IPS DF 6.9 (cell line): ENCODE measurements at places on chromosomes 3 and 15.

- no peak for DNase-seq
- no peak overlapping the region for H3K4me3 ChIP-seq
- no peaks in the 10 kb centered on the region for H3K27me3 ChIP-seq
- H3K4me1 ChIP-seq = no peaks in the 10 kb centered on the region; the same call in 1 of the 2 replicates
- no peak overlapping the region for H3K27ac ChIP-seq
- H3K36me3 ChIP-seq = no peaks in the 10 kb centered on the region
Measured at GRCh38 chr3:45773072-45773471, 23.3 kb downstream of the SLC6A20 start.

- no peaks in the 10 kb centered on the region for H3K27me3 ChIP-seq
- no peak overlapping the region for H3K4me3 ChIP-seq
- no peaks in the 10 kb centered on the region for H3K36me3 ChIP-seq
- H3K4me1 ChIP-seq = no peaks in the 10 kb centered on the region
- no peak overlapping the region for H3K27ac ChIP-seq
Measured at GRCh38 chr3:63961891-63962290, 49.7 kb upstream of the SCAANT1 start.

- no peaks in the 10 kb centered on the region for H3K36me3 ChIP-seq
- H3K4me3 ChIP-seq = no peak overlapping the region
- no peak overlapping the region for H3K27ac ChIP-seq
- no peaks in the 10 kb centered on the region for H3K27me3 ChIP-seq
- DNase-seq = no peak
- no peaks in the 10 kb centered on the region for H3K4me1 ChIP-seq
Measured at GRCh38 chr15:76401285-76401684, 64.7 kb downstream of the ISL2 start.

DNA sequence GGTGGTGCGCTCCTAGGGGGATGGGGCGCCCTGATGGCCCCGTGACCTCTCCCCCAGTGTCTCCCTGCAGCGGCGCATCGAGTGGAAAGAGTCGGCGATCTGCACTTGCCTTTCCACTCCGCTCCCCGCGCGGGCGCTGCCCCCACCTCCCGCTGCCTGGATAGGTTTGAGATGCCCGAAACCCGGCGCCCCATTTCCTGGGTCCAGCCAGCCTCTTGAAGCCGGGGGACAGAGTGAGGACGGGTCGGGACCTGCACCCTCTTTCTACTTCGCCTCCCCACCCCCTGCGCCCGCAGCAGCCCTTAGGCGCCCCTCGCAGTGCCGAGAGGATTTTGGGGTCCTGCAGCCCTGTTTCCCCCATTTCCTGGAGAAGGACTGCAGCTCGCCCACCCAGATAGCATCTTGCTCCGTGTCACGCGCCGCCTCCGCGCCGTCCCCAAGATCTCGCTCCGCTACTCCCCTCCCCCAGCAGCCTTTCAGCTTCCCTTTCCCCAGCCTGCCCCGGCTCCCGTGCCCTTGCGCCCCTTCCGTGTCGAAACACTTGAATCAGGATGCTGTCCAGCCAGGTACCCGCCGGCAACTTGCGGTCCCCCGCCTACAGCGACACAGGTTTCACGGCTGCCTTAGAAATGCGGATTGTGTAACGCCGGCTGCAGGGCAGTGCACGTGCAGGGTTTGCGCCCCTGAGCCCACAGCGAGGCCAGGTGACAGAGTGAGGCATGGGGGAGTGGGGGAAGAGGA, 519 bp downstream of the ABHD6 start:
- peak overlapping the region; percentile 55; the same call in 1 of the 2 replicates for H3K4me3 ChIP-seq
- no peaks in the 10 kb centered on the region for H3K36me3 ChIP-seq
- no peak for DNase-seq
- peaks cover 8% of the 10 kb centered on the region; the same call in 1 of the 2 replicates for H3K27me3 ChIP-seq
- no peaks in the 10 kb centered on the region for H3K4me1 ChIP-seq
- no peak overlapping the region for H3K27ac ChIP-seq

GRCh38 chr15:33007303-33007855, 187.1 kb downstream of the FMN1 start:
- H3K4me3 ChIP-seq = no peak overlapping the region
- H3K36me3 ChIP-seq = no peaks in the 10 kb centered on the region
- H3K27ac ChIP-seq = no peak overlapping the region
- H3K27me3 ChIP-seq = no peaks in the 10 kb centered on the region
- peak; percentile 22 for DNase-seq
- H3K4me1 ChIP-seq = peaks cover 2% of the 10 kb centered on the region; the same call in 1 of the 2 replicates

DNA sequence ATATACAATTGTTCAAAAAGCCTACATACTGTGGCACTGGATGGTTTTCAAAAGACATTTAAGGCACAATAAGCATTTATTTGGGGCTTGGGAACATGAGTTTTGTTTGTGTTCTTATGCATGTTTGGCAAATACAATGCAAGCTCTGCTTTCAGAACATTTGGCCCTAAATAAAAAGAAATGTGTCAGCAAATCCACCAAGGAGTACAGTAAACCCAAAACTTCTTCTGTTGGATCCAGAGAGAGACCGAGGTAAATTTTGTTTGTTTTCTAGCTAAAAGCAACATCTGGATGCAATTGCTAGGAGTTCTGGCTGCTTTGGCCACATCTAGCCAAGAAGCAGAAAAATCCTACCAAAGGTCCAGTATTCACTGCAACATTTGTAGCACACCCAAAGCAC, 168.8 kb downstream of the DCLK3 start:
- H3K27ac ChIP-seq = no peak overlapping the region
- H3K4me3 ChIP-seq = no peak overlapping the region
- H3K4me1 ChIP-seq = no peaks in the 10 kb centered on the region

DNA sequence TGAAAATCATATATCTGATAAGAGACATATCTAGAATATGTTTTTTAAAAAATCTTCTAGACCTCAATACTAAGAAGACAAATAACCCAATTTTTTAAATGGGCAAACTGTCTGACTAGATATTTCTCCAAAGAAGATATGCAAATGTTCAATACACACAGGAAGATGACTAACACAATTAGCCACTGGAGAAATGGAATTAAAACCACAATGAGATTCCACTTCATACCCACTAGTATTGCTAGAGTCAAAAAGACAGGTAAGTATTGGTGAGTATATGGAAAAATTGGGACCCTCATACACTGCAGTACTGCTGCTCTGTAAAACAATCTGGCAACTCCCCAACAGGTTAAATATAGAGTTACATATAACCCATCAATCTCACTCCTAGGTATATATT, 33.1 kb upstream of the TOPAZ1 start:
- no peak overlapping the region for H3K27ac ChIP-seq
- no peak for DNase-seq
- H3K36me3 ChIP-seq = no peaks in the 10 kb centered on the region
- no peaks in the 10 kb centered on the region for H3K4me1 ChIP-seq

- DNase-seq = no peak
- no peaks in the 10 kb centered on the region for H3K36me3 ChIP-seq
- no peaks in the 10 kb centered on the region for H3K27me3 ChIP-seq
- H3K4me1 ChIP-seq = peaks cover 3% of the 10 kb centered on the region; the same call in 1 of the 2 replicates
- no peak overlapping the region for H3K4me3 ChIP-seq
Measured at GRCh38 chr3:150243466-150243865, 164.6 kb upstream of the TSC22D2 start.

DNA sequence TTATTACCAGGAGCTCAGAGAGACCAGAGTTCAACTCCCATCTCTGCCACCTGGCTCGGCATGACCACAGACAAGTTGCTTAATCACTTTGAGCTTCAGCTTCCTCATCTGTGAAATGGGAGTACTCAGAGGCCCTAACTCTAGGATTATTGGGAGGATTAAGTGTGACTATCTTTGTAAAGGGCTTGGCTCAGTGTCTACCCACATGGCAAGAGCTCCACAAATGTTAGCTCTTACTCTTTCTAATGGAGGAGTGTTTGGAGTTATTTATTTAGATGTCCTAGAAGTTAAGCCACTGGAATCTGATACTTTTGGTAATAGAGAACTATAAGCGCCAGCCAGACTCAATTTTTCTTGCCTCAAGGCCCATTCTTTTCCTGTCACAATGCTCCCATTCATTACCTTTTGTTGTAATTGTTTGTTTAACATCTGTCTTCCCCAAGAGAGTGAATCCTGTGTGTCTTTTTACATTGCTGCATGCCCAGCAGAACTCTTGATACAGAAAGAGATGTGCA, 12.3 kb upstream of the LMCD1 start:
- no peak for DNase-seq
- H3K4me1 ChIP-seq = peaks cover 2% of the 10 kb centered on the region
- no peaks in the 10 kb centered on the region for H3K36me3 ChIP-seq
- H3K27me3 ChIP-seq = no peaks in the 10 kb centered on the region
- no peak overlapping the region for H3K4me3 ChIP-seq

GRCh38 chr3:86737517-86737916, 253.4 kb downstream of the VGLL3 start:
- no peak overlapping the region for H3K4me3 ChIP-seq
- H3K27ac ChIP-seq = no peak overlapping the region
- no peaks in the 10 kb centered on the region for H3K36me3 ChIP-seq
- H3K27me3 ChIP-seq = no peaks in the 10 kb centered on the region

DNA sequence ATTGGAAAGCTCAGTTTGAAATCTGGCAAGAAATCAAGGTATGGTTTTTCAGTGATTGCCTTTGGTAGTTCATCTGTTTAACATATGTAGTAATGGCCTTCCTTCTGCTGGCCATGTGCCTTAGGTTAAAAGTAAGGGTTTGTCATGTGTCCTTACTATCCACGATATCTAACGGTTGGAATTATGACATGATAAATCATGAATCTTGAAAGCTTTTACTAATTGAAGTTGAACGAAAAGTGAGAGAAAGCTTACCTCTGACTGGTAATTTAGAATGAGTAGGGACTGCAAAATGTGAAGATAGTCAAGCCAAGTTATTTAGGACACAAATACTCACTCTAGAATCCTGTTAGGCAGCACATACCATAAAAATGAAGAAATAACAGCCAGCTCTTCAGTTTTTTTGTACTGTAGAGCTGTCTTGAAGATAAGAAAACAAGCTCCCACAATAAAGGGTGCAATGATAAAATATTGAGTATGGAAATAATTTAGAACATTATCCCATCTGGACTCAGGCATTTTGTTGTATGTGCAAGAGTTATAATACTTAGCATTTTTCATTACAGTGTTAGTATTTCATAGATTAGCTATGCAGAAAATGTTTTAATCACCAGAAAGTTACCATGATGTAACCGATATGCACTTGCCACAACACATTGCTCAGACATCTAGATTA, 303.4 kb downstream of the ZNF385D start:
- no peaks in the 10 kb centered on the region for H3K27me3 ChIP-seq
- no peak overlapping the region for H3K4me3 ChIP-seq
- no peaks in the 10 kb centered on the region for H3K4me1 ChIP-seq
- no peaks in the 10 kb centered on the region for H3K36me3 ChIP-seq

DNA sequence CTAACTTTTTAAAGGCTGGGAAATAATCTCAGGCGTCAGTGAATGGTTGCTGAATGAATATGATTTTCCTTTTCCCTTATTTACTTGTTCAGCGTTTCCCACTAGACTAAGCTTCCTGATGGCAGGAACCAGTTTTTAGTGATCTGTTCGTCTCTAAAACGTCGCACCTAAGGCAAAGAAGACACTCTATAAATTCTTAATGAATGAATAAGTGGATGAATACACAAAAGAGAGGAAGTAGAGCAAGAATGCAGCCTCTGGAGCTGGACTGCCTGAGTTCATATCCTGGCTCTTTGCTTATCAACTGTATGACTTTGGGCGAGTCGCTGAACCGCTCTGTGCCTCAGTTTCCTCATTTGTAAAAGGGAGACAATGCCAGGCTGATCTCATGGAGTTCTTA, 38.7 kb downstream of the WNT7A start:
- DNase-seq = no peak
- no peaks in the 10 kb centered on the region for H3K36me3 ChIP-seq
- H3K4me3 ChIP-seq = no peak overlapping the region
- H3K27me3 ChIP-seq = no peaks in the 10 kb centered on the region
- H3K4me1 ChIP-seq = no peaks in the 10 kb centered on the region
- no peak overlapping the region for H3K27ac ChIP-seq

DNA sequence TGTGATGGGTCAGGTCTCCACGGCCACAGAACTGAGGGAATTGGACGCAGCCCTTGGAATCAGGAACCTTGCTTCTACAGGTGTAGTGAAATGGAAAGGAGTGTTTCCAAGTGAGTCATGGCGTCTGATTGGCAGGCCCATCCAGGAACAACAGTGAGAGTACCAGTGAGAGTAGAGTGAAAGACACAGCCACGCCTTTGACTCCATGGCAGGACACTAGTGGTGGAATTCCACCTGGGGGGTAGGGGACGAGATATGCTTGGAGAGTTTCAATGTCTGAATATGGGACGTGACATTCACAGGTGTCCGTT, 3.0 kb upstream of the SLC28A1 start:
- no peaks in the 10 kb centered on the region for H3K27me3 ChIP-seq
- no peak overlapping the region for H3K27ac ChIP-seq
- no peaks in the 10 kb centered on the region for H3K36me3 ChIP-seq
- no peaks in the 10 kb centered on the region; the same call in 1 of the 2 replicates for H3K4me1 ChIP-seq
- no peak overlapping the region for H3K4me3 ChIP-seq

GRCh38 chr15:39944726-39945125, 10.8 kb downstream of the EIF2AK4 start:
- no peaks in the 10 kb centered on the region for H3K27me3 ChIP-seq
- H3K4me1 ChIP-seq = no peaks in the 10 kb centered on the region

DNA sequence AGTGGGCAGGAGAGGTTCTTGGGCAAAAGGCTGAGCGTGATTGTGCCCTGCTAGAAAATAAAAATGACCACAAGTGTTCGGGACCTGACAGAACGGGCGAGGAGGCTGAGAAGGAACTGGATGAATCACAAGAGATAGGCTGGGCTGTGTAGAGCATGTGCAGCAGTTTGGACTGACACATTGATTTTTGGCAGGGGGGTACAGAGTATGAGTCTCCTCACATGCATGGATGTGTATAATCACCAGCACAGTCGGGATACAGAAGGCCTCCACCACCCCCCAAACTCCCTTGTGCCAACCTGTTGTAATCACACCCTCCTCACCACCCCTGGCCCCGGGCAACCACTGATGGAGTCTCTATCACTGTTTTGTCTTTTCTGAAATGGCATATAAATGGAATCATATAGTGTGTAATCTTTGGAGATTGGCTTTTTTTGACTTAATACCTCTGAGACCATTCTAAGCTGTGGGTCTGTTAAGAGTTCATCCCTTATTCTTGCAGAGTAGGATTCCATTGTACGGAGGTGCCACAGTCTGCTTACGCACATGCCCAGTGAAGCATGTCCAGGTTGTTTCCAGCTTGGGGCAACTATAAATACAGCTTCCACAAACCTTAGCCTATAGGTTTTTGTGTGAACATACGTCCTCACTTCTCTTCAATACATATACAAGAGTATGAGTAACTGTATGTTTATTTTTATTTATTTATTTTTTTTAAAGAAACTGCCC, 438.8 kb downstream of the FOXP1 start:
- H3K36me3 ChIP-seq = no peaks in the 10 kb centered on the region
- H3K4me3 ChIP-seq = no peak overlapping the region
- H3K27ac ChIP-seq = no peak overlapping the region
- H3K27me3 ChIP-seq = no peaks in the 10 kb centered on the region
- DNase-seq = no peak

- H3K4me1 ChIP-seq = no peaks in the 10 kb centered on the region
- DNase-seq = no peak
- no peaks in the 10 kb centered on the region for H3K27me3 ChIP-seq
- no peak overlapping the region for H3K4me3 ChIP-seq
- no peaks in the 10 kb centered on the region for H3K36me3 ChIP-seq
Measured at GRCh38 chr3:34150992-34151391, 352.6 kb downstream of the PDCD6IP start.

DNA sequence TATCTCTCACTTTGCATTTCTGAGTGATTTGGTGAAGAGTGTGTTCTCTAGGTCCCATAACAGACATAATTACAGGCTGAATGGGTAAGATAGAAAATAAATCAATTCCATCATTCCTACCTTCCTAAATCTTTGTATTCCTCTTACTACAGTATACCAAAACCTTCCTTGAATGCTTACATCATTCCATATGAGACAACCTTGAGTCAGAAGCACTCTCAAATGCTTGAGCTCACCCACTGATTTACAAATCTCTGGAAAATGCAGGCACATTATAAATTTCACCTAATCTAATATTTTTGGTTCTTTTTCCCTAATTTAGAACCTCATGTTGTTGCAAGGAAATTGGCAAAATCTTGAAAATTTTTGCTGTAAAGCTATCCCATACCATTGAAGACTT, 239.1 kb downstream of the CBLB start:
- no peaks in the 10 kb centered on the region for H3K4me1 ChIP-seq
- H3K27me3 ChIP-seq = no peaks in the 10 kb centered on the region
